ENCODE measurements at places on chromosomes 5 and 9. TPM values are rescaled to one million over a fixed set of nuclear protein-coding genes. Genes with fewer than 3 reads are reported as not detected.

- H3K4me1 ChIP-seq, result peaks cover 11% of the 10 kb centered on the region
- H3K36me3 ChIP-seq, result no peaks in the 10 kb centered on the region
- H3K4me3 ChIP-seq, result no peak overlapping the region
- peaks cover 12% of the 10 kb centered on the region for H3K27me3 ChIP-seq
- no peak for DNase-seq
These were observed 11.2 kb downstream of the LMX1B start for GRCh38 chr9:126624912-126625311.

- H3K4me3 ChIP-seq, result no peak overlapping the region
- no peaks in the 10 kb centered on the region for H3K36me3 ChIP-seq
- no peak overlapping the region for H3K27ac ChIP-seq
- DNase-seq, result no peak
- H3K4me1 ChIP-seq, result no peaks in the 10 kb centered on the region
These were observed 287.8 kb upstream of the RASA1 start for GRCh38 chr5:86979811-86980411.

GRCh38 chr9:23850690-23851629 lies 24.9 kb upstream of the ELAVL2 start:
- H3K4me1 ChIP-seq, result peaks cover 15% of the 10 kb centered on the region
- no peaks in the 10 kb centered on the region for H3K27me3 ChIP-seq
- H3K4me3 ChIP-seq, result no peak overlapping the region

DNA sequence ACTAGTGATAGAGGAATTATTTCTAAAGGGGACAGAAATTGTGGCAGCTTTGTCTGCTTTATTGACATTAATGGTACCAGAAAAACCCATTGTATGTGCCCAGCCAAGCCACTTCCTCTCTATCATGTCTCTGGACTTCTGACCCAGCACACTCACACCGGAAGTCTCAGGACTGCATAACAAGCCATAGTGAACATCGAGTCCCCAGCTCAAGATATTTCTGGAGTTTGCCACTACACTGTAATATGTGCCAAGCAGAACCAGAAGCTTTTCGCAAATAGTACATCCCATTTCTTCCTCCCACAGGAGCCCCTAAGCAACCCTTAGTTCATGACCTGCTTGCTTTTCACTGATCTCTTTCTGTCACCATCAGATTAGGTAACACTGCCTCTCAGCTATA lies 187.4 kb upstream of the GHR start:
- no peaks in the 10 kb centered on the region for H3K4me1 ChIP-seq
- no peaks in the 10 kb centered on the region for H3K36me3 ChIP-seq
- H3K27ac ChIP-seq, result no peak overlapping the region
- H3K4me3 ChIP-seq, result no peak overlapping the region
- no peak for DNase-seq
- no peaks in the 10 kb centered on the region for H3K27me3 ChIP-seq

Gene NTNG2
- 0.28 TPM for total RNA-seq

DNA sequence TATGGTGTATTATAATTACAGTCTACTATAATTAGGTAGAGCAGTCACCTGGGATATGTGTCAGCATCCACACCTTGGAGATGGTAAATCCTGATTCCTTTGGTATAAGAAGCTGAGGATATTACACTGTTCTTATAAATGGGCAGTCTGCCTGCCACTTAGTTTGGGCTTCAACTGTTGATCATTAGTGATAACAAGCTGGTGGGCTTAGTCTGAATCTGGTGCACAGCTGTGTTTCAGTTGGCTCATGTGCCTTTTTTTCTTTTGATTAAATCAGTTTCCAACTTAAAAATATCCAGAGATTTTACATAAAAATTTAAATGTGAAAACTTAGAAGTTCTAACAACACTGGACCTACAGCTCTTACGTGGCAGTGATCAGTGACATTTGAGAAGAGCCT lies 21.2 kb downstream of the LVRN start:
- DNase-seq, result no peak
- H3K27me3 ChIP-seq, result no peaks in the 10 kb centered on the region
- no peaks in the 10 kb centered on the region for H3K4me1 ChIP-seq
- no peaks in the 10 kb centered on the region for H3K36me3 ChIP-seq
- H3K27ac ChIP-seq, result no peak overlapping the region
- no peak overlapping the region for H3K4me3 ChIP-seq

Measured in liver (tissue), 10 donors.